Activated CD8-positive, alpha-beta memory T cell treated with anti-CD3 and anti-CD28 coated beads for 48 hours (primary cell): ENCODE measurements at places on chromosomes 4 and X.

GRCh38 chr4:122625156-122625555, 4.3 kb upstream of the IL21 start:
- DNase-seq = no peak

DNA sequence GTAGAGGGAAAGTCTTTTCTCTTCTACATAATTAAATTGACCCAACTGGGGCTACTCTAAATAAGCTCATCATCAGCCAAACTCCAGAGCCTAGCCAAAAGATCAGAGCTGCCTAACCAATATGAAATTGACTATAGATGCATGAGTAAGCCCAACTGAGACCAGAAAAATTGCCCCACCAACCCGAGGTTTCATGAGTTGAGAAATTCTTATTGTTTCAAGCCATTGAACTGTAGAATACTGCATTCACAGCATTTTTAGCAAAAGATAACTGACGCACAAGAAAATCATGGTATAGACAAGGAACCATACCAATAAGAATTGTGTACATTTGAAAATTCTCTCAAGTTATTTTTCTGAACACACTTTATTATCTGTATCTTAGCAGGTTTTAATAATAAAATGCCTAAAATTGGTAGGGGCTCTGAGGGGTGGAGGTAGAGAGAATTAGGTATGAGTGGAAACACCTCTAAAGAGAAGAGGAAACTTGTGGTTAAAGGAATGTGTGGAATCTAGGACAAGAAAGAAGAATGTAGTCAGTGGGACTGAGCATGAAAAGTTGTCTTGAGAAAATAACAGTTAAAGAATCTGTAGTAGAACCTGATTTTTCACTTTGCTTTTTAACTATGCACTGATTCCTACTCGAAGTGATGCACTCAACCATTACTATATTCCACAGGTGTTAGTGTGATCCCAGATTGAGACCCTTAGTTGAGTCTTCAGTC, 200.9 kb upstream of the PPP1R2C start:
- no peak for DNase-seq

- no peak for DNase-seq
Measured at GRCh38 chrX:147803948-147804347, 107.8 kb upstream of the FMR1 start.

DNA sequence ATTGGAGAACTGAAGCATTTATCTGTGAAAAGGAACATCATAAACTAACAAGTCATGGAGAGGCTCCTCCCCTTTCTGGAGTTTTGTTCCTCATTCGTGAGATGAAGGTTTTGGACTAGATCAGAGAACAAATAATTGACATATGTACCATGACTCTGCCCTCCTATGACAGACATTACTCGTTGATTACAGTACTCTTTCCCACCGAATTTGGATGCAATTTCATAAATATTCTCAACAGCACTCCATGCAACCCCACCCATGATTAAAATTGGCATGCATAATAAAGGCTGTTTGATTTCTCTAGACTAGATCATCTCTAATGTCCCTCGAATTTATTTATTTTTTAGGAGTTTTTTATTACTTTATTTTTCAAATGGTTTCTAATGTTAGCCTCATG, 258.9 kb upstream of the LDB2 start:
- DNase-seq = no peak

DNA sequence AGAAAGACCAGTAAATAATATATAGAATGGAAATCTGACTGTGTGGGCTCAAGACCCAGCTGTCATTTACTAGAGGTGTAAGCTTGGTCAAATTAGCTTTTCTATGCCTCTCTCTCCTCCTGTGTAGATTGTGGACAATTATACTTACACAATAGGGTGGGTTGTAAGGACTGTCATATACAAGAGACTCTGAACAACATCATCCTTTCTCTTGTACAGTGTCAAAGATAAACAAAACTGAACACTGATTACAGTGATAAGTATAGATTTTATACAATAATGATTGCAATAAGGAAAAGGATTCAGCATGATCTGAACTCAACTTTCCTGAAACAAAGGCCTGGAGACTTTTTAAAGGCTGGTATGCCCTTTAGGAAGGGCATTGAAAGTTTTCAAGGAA, 429.2 kb upstream of the HS3ST1 start:
- DNase-seq = no peak

GRCh38 chrX:149759824-149760223, 14.0 kb upstream of the HSFX1 start:
- no peak for DNase-seq

DNA sequence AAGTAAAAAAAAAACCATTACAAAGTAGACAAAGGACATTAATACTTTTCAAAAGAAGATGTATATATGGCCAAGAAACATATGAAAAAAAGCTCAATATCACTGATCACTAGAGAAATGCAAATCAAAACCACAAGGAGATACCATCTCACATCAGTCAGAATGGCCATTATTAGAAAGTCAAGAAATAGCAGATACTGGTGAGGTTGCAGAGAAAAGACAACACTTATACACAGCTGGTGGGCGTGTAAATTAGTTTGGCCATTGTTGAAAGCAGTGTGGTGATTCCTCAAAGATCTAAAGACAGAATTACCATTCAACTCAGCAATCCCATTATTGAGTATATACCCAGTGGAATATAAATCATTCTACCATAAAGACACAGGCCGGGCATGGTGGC, 39.3 kb downstream of the TASL start:
- no peak for DNase-seq

DNA sequence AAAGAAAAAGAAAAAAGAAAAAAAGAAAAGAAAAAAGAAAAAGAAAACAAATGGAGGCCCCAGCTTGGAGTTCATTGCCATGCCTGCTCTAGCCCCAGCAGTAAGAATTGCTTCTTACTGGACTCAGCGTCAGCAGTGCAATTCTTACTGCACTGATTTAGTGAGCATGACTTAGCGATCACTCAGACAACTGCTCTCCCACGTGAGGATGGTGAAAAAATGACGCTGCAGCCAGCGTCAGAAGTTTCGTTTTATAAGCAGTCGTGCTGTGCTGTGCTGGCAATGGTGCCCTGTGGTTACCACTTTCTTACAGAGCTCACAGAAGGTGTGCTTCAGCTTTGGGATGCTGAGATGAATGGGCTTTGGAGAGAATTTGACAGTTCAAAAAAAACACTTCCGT, 68.3 kb upstream of the DDX3X start:
- DNase-seq = no peak

DNA sequence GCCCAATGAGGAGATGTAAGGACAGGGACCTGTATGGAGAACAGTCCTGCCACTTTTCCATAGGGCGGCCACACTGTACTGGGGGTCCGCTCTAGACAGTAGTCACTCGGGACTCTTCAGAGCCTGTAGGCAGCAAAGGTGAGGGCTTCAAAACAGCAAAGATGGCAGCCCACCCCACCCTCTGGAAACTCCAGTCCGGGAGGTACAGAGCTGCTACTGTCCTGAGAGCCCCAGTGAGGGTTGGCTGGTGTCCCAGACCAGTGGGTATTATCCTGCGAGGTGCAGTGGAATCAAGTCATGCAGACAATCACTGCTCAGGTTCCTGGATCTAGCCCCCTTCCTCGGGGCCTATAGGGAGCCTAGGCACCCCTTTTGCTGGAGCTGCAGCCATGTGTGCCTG, 784.6 kb upstream of the GRID2 start:
- no peak for DNase-seq

DNA sequence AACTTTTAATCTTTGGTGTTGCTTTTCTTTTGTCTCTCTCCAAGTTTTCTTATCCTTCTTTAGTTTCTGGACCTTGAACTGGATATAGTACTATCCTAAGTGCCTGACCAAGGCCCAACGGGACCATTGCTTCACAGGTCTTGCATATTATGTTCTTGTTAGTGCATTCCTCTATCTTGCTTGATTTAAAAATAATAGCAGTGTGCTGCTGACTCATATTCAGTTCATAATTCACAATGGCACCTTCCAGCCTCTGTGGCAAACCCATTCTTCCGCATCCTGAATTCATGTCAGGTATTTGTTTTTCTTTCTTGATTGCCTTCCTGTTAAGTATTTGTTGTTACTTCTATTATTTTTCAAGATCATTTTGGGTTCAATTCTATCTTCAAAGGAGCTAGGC, 197.1 kb upstream of the GIMD1 start:
- DNase-seq = no peak
